ENCODE measurements at places on chromosomes 6 and 20.

- no peak for DNase-seq
Measured at GRCh38 chr6:7758456-7758855, 32.6 kb downstream of the BMP6 start.

DNA sequence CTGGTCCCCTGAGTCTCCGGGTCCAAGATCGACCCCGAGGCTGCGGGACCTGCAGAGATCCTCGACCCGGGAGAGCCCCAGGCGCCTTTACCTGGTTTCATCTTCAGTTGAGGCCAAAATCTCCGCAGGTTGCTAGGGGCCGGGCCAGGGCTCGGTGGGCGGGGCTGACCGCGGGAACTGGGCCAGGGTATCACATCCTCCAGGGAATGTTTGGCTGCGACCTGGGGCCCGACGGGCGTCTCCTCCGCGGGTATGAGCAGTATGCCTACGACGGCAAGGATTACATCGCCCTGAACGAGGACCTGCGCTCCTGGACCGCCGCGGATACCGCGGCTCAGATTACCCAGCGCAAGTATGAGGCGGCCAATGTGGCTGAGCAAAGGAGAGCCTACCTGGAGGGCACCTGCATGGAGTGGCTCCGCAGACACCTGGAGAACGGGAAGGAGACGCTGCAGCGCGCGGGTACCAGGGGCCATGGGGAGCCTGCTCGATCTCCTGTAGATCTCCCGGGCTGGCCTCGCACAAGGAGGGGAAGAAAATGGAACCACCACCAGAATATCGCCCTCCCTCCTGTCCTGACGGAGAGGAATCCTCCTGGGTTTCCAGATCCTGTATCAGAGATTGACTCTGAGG, 53.8 kb upstream of the POLR1H start:
- no peak for DNase-seq

DNA sequence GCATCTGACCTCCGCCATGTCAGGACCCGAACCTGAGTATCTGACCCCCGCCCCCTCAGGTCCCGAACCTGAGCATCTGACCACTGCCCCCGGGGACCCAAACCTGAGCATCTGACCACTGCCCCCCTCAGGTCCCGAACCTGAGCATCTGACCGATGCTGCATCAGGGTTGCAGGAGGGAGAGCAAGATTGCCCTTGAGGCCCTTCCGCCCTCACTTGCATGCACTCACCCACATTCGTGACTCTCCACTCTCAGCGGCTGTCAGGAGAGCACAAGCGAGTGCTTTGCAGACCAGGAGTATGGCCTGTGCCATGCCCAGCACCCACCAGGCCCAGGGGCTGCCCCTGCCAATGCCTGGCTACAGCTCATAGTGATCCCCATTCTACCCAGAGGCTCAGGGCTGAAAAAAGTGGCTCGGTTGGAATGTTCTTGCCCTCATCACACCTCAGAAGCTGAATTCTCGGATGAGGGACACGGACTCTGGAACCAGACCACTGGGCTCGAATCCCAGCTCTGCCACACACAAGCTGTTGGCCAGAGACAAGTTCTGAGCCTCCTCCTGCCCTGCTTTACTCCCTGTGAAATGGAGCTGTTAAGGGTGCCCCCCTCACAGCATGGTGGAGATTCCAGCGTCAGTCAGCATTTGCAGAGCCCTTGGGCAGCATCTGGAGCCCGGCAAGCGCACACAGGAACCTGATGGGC, 82.1 kb downstream of the DLL1 start:
- DNase-seq = no peak

GRCh38 chr20:39986173-39986904, 702.7 kb downstream of the MAFB start:
- DNase-seq = peak; percentile 10

DNA sequence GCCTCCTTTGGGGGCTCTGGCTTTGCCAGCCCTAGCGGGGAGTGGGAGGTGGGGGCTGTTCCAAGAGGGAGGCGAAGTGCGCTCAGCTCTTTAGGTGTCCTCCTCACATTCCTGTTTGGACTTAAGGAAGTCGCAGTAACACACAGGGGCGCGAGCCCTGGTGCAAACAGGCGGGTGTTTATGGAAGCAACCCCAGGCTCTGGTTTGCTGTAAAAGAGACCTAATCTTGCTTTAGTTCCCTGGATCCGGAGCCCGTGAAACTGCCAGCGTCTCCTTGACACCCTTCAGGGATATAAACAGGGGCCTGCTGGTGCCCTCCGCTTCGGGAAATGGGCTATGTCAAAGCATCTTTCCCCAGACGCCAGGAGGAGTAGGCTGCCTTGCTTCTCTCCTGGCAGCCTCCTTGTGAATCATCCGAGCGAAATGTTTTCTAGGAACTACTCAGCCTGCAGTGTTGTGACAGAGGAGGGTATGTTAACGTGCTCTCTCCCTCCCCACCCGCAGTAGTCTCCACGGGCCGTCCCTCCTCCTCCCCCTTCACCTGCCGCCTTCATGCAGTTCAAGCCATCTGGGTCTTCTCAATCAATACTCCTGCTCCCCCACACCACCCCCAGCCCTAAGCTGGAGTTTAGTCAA, 168.0 kb upstream of the LRFN2 start:
- DNase-seq = no peak

Measured in COLO829 (cell line).